ENCODE measurements at places on chromosomes 16 and 17.

GRCh38 chr16:24516900-24517669 is 22.3 kb upstream of the RBBP6 start:
- DNase-seq = peak; percentile 77

GRCh38 chr16:73669535-73670274 is 621.8 kb upstream of the ZFHX3 start:
- no peak for DNase-seq

DNA sequence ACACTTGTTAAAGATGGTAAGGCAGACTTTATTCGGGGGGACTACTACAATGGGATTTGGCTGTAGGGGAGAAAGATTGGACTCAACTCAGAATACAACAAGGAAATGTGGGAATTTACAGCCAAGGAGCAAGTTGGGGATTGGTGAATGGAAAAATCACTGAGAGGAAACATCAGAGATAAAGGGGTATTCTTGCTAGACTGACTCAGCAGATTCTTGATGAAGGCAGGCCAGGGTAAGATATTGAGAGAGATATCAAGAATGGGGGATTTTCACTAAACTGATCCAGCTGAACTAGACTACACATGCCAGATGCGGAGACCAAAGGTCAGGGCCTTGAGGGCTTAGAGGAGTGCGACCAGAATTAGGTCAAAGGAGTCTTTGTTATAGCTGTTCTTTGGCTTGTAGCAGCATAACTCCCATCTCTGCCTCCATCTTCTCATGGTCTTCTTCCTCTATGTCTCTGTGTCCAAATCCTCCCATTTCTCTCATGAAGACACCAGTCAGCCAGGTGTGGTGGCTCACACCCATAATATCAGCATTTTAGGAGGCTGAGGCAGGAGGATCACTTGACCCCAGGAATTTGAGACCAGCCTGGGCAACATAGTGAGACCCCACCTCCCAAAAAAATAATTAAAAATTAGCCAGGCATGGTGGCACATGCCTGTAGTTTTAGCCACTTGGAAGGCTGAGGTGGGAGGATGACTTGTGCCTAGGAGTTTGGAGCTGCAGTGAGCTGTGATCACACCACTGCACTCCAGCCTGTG is 17.3 kb downstream of the CHD9NB start:
- DNase-seq = no peak

DNA sequence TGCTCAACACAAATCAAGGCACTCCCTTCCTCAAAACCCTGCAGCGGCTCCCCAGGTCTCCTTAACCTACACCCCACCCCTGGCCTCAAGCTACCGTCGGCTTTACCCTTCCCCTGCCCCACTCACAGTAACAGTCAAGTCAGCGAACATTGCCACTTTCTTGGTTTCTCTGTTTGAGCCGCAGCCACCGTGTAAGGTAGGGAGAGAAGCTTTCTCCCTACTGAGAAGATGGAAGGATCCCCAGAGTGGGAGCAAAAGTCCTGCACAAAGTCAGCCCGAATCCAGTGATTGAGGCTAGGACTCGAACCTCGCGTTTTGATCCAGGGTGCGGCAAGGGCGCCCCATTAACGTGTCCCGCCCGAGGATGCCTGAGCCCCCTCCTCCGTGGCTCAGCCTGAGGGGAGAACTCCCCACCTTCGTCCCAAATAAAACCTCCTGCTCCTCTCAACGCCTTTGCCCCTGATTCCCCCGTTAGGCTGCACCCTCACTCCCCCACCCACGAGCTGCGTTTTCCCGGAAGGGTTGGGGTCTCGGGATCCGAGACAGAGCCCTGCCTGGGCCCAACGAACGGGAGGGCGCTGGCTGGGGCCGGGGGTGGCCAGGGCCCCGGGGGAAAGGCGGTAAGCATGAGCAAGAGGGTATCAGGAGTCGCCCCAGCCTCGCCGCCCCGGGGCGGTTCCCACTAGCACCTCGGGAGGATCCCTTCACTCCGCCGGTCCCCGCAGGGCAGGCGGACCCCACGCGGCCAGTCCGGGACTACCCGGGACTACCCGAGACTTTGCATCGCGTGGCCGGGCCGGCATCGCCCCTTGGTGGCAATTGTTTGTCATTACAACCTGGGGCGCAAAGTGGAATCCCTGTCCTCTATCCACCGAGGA is 9.9 kb upstream of the NAGS start:
- peak; percentile 30 for DNase-seq

DNA sequence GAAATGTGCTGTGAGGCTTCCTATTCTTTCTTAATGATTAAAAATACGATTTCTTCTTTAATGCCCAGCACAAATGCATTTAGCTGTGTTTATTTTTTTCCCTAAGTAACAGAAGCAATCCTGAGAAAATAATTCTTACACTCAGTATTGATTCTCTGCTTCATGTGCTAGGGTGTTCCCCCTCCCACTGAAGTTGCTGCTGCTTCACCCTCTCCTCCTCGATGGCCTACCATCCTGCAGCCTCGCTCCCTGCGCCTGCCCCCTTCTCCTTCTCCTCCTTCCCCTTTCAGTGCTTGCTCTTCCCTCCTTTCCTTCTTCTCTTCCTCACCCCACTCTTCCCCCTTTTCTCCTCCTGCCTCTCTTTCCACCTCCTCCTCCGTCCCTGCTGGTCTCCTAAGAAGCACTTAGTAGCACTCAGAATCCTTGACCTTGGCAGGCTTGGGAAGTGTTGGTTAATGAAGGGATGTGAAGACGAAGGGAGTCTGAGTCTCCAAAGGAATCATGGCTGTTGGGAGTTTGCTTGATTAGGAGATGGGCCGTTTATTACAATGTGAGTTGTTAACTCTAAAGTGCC is 119.7 kb downstream of the RPTOR start:
- no peak for DNase-seq

- no peak for DNase-seq
Measured at GRCh38 chr16:55572439-55572838, 6.0 kb downstream of the CAPNS2 start.

GRCh38 chr17:2337544-2338314 is 428 bp downstream of the SGSM2 start:
- peak; percentile 58 for DNase-seq

DNA sequence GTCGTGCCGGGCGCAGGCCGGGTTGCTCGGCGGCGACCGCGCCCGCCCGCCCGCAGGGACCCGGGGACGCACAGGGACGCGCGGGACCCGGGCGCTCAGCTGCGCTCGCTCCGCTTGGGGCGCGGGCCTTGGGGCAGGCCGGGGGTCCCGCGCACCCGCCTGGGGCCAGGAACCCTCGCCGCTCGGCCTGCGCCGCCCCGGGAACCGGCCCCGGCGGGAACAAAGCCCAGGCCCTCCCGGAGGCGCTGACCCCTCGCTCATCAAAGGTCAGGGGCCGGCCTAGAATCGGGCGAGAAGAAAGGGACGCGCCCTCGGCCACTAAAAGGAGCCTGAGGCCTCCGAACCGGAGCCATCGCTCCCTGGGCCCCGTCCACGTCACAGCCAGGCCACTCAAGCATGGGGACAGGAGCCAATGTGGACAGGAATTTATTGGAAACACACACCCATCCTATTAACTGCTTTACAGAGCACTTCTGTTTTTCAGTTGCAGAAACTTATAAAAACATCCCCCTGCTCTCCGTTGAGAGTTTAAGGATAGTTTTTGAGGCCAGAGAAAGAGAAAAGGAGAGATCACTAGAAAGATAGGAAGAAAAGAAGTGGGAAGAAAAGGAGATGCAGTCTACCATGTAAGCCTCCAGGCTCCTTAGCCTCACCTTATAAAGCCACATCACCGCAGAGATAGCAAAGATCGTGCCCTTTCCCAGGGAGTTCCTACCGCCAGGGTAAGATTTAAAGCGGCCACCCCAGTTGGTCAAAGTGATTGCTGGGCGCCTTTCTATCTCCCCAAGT is 558 bp upstream of the ZFHX3 start:
- no peak for DNase-seq

- no peak for DNase-seq
Measured at GRCh38 chr17:43907998-43908721, 824 bp upstream of the MPP2 start.

DNA sequence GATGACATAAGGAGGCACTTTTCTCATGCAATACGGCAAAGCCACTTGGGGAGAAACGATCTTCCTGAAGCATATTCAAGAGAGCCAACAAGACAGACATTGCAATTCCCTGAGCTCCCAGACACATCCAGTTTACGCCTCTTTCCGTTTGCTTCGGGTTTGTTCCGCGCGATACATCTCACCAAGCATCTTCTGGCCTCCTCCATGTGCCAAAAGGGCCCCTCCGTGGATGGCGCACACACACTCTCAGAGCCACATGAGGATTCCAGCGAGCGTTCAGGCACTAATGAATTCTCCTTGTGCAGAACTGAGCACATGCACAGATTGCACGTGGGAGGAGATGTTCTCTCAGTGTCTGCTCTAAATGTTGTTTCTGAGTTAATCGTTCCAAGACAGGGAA is 146.7 kb upstream of the SHISA6 start:
- DNase-seq = no peak

GRCh38 chr16:66553223-66553622 is 847 bp downstream of the CKLF start:
- DNase-seq = no peak

- peak; percentile 74 for DNase-seq
Measured at GRCh38 chr17:8192070-8192815, 2.3 kb upstream of the BORCS6 start.

DNA sequence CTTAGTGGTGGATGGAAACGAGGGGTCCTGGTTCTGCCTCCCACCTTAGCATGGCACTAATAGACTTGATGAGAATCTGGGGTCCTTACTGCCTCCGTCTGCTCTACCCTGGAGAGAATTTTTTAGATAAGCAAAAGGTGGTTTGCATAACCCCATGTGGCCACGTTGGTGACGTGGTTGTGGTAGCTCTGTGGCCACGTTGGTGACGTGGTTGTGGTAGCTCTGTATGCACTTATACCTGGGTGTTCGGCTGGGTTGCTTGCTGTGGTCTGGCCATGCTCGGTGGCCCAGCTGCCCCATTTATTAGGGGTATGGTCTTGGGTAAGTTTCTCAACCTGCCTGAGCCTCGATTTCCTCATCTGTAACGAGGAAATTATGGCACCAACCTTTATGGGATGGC is 13.0 kb downstream of the SPIRE2 start:
- DNase-seq = no peak

GRCh38 chr16:14419817-14420216 is 210.2 kb downstream of the PARN start:
- no peak for DNase-seq

DNA sequence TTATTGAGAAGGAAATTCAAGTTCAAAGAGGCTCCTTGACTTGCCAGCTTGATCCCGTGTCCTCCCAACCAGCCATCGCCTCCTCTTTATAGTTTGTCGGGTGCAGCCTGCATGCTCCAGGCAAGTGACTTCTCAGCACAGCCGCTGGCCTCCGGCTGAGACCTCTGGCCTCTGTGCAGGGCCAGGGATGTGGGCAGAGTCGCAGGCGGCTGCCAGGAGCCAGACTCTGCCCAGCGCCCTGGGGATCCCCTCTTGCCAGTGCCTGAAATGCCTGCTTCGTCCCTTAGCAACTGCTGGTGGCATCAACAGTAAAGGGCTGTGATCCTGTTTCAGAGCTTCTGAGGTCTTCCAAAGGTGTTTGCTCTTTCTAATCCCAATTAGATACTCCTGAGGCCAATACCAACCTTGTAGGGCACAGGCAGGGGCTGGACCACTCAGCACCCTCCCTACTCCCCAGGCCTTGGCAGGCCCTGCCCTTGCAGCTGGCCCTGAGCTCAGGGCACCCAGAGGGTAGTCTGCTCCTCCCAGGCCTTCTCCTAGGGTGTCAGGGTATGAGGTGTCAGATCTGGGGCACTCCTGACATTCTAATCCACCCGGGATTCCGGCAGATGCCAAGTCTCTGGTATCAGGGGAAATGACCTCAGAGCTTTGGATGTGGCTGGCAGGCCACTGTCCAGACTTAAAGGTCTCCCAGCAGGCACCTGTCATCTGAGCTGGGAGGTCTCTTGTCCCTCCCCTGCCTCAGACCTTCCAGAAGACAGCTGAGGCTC is 68.0 kb upstream of the SIAH1 start:
- DNase-seq = no peak

GRCh38 chr17:63927464-63928171 is 4.5 kb downstream of the CD79B start:
- no peak for DNase-seq

DNA sequence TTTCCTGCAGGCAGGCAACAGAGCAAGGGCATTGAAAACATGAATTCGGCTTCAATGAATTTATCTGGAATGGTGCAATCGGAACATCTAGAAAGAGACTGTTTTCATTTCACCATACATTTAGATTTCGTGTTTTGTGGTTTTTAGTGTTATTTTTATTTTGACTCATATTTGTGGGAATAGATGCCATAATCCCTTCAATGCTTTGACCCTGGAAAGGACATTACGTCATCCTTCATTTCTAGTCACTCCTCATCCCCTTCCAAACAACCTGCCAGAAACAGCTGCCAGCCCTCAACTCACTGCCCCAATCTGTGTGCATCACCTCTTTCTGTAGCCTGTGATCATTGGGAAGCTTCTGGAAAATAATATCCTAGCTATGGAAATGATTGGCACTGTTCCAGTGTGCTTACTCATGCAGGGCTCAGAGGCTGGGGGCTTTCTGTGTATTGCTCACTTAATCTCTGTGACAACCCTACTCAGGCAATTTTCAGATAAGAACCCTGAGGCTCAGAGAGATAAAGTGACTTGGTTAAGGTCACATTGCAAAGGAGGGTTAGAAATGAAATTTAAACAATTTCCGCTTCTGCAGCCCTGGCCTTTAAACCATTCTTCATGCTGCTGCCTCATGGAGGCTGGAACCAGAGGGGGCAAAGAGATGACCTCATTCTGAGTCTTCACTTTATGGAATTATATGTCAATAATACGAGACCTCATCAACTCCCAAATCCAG is 9.5 kb upstream of the KSR1 start:
- no peak for DNase-seq

GRCh38 chr17:3968886-3969524 is 4.8 kb upstream of the ATP2A3 start:
- DNase-seq = no peak

DNA sequence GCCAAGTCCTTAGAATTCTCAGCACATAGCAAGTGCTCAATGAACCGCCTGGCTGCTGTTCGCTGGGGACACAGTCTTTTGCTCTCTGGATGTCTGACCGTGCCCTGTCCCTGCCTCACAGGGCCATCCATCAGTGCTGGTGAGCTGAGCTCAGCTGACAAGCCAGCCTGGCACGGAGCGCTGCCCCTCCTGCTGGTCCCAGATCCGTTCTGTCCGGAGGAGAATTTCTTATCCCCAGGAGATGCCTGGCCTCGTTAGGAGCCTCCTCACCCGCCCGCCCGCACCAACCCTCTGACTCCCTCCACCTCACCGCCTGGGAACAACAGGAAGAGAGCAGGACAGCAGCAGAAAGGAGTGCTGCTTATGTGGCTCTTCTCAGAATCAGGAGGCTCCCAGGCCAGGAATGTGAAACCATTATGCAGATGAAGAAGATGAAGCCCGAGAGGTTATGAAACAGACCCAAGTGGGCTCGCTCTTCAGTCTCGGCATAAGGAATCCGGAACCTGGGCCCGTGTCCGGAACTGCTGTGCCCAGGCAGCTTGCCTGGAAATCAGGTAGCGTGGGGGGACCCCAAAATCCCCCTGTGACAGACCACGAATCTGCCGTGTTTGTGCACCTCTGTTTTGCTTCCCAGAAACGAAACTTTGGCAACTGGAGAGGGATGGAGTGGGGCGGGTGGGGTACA is 28.8 kb upstream of the RMI2 start:
- no peak for DNase-seq

- DNase-seq = peak; percentile 65
Measured at GRCh38 chr17:42050393-42051012, at the start of gene C17orf113. TSS of gene C17orf113 (minus strand) at chr17:42050601. CDS start at chr17:42043376, 7,225 bp downstream.

Data from breast epithelium (tissue), 4 donors.